Thoracic aorta (tissue), 2 donors: ENCODE measurements at places on chromosomes 3 and 15. TPM values are rescaled to one million over a fixed set of nuclear protein-coding genes. Genes with fewer than 3 reads are reported as not detected.

- no peak for DNase-seq
Observed at GRCh38 chr15:61342390-61342789, 113.3 kb upstream of the RORA start.

DNA sequence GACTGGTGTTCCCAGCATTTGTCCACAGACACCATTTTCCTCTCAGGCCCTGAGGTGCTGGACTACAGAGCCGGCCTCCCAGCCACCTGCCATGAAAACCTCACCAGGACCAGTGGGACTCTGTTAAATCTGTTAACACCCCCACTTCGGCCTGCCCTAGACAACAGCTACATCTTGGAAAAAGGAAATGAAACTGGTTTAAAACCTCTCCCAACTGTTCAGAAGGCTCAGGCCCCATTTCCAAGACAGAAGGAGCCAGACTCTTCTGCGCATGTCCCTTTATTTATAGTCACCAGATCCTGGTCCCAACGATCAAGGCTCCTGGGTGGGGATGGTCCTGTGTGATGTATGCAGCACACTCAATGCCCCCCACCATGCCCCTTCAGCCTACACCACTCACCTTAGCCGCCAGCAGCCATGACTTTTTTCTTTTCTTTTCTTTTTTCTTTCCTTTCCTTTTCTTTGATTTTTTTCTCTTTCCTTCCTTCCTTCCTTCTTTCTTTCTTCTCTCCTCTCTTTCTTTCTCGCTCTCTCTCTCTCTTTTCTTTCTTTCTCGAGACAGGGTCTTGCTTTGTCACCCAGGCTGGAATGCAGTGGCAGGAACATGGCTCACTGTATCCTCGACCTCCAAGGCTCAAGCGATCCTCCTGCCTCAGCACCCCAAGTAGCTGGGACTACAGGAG lies 25.5 kb upstream of the FLNB start:
- no peak for DNase-seq

GRCh38 chr15:65620833-65621232 lies 905 bp upstream of the SLC24A1 start:
- DNase-seq = no peak

DNA sequence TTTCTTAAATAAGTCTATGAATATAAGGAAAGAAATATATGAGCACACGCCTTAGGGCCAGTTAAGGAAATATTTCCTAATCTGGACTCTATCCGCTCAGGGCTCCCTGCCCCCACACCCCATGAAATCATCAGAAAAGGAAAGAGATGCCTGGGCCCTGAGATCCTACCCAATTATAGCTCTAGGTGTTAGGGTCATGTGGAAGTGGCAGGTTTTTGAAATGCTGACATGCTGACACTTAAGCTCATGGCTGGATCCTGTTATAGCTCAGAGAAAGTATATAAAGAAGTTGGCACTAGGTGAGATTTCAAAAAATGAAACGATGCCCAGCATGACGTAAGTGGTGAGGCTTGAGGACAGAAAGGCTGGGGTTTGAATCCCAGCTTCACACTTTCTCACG lies 43.5 kb upstream of the AKAP13 start:
- no peak for DNase-seq

GRCh38 chr3:195133462-195133861 lies 137.5 kb downstream of the XXYLT1 start:
- DNase-seq = no peak

- DNase-seq = no peak
Observed at GRCh38 chr3:70558956-70559355, 246.5 kb upstream of the MDFIC2 start.

GRCh38 chr3:128358156-128358895 lies 108.4 kb downstream of the DNAJB8 start:
- DNase-seq = no peak

- DNase-seq = no peak
Observed at GRCh38 chr3:184884359-184885017, 72.5 kb downstream of the VPS8 start.

GRCh38 chr15:55168350-55168974 lies 28.3 kb downstream of the RSL24D1 start:
- no peak for DNase-seq

DNA sequence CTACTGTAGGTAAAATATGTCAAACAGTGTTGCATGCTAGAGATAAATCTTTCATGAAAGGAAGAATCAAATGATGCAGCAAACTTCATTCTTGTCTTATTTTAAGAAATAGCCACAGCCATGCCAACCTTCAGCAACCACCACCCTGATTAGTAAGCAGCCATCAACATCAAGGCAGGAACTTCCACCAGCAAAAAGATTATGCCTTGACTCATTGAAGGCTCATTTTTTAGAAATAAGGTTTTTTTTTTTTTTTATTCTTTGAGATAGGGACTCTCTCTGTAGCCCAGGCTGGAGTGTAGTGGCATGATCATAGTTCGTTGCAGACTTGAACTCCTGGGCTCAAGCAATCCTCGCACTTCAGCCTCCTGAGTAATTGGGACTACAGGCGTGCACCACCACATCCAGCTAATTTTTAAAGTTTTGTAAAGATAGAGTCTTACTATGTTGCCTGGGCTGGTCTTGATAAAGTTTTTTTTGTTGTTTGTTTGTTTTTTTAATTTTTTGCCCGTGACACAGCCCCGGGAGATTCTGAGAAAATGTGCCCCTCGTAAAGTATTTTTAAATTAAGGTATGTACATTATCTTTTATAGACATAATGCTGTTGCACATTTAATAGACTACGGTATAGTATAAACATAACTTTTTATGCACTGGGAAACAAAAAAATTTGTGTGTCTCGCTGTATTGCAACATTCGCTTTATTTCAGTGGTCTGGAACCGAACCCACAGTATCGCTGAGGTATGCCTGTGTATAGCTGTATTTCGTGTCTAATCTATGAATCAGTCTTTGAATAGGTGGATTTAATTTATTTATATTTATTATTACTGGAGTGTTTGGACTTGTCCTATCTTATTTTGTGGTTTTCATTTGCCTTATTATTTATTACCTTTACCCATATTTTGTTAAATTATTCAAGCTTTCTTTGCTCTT lies 23.3 kb downstream of the SNRK start:
- DNase-seq = no peak

CA12 gene
- 26.8 TPM for total RNA-seq

SFMBT1 gene
- 7.4 TPM for total RNA-seq
